ENCODE measurements at places on chromosomes 11 and 22. TPM values are rescaled to one million over a fixed set of nuclear protein-coding genes. Genes with fewer than 3 reads are reported as not detected.

Gene PHLDB1
- total RNA-seq: 10.0 TPM

Gene TPBGL
- 0.17 TPM for total RNA-seq

Gene THY1
- 13.4 TPM for total RNA-seq

Gene OR8G5
- total RNA-seq: not detected

Gene OR51M1
- not detected for total RNA-seq
